ENCODE measurements at places on chromosomes 12 and 14.

DNA sequence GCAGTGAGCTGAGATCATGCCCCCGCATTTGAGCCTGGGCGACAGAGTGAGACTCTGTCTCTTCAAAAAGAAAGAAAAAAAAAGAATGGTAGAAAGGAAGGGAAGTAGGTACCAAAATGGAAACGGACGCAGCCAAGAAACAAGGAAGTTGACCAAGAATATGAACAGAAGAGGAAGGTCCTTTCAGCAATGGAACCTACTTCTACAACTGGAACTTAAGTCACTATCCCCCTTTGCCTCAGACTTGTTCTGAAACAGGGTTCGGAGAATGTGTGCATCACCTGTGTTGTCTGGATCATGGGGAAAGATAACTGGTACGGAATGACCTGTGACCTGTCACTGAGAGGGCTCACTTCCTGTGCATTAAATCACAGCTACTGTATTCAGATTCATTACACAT is 43.9 kb upstream of the RNASE1 start:
- no peak for DNase-seq

DNA sequence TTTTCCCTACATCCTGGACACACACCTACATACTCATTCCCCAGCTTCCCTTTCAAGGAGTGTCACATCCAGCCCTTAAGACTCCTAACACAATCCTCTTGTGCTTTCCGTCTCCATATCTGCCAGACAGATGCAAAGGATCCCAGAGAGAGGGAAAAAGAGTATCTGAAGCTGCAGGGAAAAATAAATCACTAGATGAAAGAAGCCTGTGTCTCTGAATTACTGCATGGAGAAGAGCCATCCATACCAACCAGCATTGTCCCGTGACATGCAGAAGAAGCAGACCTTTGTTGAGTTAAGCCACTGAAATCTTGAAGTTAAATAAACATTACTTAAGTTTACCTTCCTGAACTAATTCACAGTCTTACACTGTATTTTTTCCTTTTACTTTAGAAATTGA is 54.6 kb downstream of the GTF2A1 start:
- no peak for DNase-seq

DNA sequence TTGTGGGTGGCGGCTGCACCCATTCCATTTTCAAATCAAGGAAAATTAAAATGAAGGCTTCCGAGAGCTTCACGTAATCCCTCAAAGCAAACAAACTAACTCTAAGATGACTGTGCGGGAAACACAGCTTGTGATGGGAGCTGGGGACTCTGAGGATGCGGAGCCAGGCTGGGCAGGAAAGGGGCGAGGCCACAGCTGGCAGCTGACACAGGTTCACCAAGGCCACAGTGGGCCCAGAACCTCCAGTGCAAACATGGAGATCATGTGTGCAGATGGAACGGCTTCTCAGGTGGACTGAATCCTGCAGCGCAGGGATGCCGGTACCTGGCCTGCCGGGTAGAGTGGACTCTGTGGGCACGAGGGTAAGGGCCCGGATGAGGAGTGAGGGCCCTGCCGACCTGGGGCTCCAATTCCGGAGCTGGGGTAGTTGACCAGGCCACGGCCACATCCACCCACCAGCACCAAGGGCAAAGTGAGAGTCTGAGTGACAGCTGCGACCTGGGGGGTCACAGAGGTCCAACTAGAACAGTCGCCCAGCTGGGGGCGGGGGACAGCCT is 19.2 kb upstream of the BTBD6 start:
- DNase-seq: no peak

GRCh38 chr12:95943330-95943842 is at the start of gene AMDHD1:
Gene AMDHD1 (plus strand): TSS chr12:95943331. CDS start chr12:95943399, 68 bp downstream.
- DNase-seq: peak; percentile 63

DNA sequence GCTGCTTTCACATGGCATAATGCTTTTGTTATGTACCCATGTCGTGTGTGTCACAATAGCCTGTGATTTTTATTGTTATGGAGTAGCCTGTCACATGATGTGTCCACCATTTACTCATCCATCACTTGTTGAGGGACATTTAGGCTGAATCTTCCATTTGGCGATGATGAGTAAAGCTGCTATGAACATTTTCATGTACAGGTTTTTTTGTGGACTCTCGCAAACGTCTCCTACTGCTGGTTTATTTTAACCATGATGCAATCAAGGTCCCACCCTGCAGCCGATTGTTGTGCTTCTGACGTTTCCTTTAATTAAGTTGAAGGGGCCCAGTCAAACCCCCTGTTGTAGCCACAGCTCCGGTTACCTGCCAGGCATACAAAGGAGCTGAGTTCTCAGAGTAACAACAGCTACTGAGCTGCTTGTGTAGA is 63.2 kb downstream of the ZNF664 start:
- DNase-seq: no peak

DNA sequence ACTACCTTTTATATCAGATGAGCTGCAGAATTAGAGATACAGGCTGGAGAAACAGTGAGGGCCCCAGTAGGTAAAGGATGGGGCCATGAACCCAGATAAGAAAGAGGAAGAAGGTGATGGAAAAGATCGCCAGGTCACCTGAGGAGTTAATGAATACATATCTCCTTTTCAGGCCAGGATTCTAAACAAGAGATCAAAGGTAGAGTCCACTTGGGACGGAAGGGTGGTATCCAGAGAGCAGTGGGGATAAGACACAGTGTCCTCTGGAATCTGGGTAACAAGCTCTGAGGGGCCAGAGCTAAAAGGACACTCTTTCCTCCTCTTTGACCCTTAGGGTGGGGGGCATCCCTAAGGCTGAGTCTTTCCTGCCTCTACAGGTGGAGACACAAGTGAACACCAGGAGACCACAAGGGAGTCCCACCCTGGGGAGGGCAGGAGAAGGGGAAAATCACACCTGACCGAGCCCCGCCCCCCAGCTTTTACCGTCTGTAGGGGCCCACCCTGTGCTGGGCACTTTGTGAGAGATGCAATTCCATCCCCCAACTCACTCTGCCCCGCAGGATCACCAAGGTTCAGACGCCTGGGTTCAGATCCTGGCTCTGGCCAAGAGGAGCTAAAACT is 27.3 kb downstream of the SERPINA1 start:
- no peak for DNase-seq

DNA sequence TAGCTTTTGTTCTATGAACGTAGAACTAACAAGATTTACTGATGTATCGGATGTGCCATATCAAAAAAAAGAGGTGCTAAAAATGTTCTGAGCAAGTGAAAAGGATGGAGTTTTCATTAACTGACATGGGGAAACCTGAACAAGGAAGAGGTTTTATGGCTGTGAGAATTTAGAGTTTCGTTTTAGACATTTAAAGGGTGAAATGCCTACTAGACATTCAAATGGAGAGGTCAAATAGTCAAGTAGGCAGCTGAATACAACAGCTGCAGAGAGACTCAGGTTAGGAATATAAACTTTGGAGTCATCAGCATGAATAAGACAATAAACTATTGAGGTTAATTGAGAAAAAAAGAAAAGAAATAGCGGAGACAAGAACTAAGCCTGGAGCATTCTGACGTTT is 364.9 kb upstream of the GARIN6 start:
- DNase-seq: no peak

GRCh38 chr12:39905152-39905551 is 200.7 kb downstream of the SLC2A13 start:
- DNase-seq: no peak

DNA sequence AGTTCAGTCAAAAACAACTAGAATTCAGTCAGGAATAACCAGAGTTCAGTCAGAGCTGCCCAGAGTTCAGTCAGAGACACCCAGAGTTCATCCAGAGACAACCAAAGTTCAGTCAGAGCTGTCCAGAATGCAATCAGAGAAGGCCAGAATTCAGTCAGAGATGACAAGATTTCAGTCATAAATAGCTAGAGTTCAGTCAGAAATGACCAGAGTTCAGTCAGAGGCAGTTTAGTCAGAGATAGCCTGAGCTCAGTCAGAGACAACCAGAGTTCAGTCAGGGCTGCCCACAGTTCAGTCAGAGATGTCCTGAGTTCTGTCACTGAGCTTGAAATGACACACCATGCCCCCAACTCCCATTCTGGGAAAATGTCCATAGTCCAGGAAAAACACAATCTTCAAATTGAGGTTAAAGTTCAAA is 1102.8 kb downstream of the BCL11B start:
- no peak for DNase-seq

DNA sequence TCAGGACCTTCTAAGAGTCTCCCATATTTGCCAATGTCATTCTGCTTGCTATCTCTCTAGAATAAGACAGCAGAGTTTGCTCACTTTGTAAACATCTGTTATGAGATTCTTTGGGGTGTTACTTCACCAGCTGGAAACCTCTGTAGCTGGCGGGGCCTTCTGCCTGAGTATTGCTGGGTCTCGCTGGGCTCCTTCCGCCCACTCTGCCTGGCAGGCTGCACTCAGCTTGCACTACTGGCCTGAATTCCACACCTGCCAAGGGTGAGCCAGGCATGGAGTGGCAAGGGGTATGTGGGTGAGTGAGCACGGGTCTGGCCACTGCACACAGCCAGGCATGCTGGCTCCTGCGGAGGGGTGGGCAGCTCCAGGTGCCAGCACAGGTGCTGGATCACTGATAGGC is 267.3 kb upstream of the PDE3A start:
- no peak for DNase-seq

DNA sequence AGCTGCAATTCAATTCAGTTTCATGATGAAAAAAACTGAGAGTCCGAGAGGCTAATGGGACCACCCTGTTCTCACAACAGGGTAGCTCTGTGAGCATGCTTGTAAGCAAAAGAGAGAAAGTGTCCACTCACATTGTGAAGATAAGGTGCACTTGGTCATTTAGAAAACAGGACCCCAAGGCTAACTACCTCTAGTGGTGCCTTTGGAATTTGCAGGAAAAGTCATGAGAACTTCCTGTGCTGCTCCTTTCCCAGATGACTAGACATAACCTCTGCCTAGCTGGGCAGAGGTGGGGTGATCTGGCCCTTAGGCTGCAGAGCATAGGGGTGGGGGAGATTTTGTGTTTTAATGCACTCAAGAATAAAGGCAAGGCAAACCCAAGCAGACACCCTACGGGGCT is 118.9 kb downstream of the STAB2 start:
- DNase-seq: no peak

- DNase-seq: no peak
Observed at GRCh38 chr14:71597955-71598660, 334.1 kb upstream of the RGS6 start.

DNA sequence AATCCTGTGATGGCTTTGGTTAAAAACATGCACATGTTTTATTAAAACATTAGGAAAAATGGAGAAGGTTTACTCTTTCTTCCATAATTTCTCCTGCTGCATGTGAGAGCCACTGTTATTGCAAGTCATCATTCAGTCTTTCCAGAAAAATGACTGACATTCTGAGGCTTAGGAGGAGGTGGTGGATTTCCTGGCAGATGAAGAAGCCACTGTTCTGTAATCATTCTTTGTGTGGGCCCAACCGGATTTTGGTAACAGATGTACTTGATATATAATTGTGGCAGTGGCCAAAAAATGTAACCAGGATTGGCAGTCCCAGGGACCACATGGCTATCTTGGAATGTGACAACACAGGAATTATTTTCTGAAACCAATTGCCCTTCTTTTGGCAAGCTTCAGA is 120.2 kb downstream of the DAAM1 start:
- DNase-seq: no peak

DNA sequence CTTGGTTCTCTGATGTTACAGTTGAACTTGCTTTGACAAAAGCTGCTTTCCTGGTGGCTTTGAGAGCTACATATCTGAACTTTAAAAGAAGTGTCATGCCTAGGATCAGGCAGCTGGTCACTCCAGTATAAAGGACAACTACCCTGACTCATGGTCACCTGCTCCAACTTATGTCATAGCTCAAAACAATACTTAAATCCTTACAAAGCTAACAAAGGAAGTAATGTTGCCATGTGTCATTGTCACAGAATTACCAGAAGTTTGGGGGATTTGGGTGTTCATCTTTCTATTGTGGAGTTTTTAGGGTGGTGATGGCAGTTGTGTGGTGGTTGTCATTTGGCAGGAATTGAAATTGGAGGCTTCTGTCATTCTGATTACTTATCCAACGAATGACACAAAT is 1.8 kb upstream of the TCP11L2 start:
- DNase-seq: no peak

DNA sequence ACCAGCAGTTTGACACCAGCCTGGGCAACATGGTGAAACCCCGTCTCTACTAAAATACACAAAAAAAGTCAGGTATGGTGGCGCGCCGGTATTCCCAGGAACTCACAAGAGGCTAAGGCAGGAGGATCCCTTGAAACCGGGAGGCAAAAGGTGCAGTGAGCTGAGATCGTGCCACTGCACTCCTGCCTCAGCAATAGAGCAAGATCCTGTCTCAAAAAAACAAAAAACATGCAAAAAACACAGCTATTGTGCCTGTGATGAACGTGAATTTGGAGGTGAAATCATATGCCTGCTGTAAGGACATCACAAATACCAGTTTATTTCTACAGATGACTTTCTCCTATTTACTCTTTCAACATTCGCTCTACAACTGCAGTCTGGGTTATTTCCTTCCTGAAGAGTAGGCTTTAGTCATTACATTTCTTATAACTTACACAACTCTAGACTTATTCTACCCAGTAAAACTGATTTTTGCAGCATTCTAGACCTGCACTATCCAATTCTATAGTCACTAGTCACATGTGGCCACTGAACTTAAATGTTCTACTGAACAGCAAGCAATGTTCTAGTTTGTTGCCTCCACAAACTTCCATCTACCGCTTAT is 48.3 kb downstream of the HNRNPC start:
- DNase-seq: no peak

DNA sequence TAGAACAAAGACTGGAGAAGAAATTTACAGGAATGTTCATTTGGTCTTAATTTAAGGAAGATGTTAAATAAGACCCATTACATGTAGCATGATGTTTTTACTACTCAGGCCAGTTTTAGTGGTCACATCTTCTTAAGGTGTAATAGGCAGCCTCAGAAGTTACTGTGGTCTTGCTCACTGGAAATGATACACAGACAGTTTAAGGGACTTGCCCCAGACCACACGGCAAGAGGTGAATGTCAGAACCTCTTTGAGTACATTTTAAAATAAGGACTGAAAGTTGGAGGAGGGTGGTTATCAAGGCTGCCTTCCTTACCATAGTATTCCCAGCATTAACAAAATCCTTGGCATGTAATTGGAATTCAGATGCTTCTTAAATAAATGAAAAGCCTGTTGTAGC is 37.9 kb downstream of the LRRK2 start:
- DNase-seq: no peak

GRCh38 chr14:104144911-104145825 is 6.8 kb downstream of the KIF26A start:
- no peak for DNase-seq

DNA sequence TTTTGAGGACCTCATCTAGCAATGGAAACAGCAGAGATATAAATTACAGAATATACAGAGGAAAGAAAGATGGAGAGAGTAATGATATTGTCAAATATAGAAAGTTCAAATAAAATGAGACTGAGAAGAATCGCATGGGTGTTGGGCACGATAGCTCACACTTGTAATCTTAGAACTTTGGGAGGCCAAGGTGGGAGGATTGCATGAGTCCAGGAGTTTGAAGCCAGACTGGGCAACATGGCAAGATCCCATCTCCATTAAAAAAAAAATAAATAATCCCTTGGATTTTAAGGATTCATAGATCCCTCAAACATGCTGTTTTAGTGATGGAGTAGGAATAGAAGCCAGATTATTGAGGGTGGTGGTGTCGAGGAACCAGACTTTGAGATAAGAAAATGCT is 1.9 kb downstream of the PYROXD1 start:
- no peak for DNase-seq

- DNase-seq: no peak
Observed at GRCh38 chr12:55906056-55906455, 21.6 kb downstream of the PYM1 start.

- peak; percentile 59 for DNase-seq
Observed at GRCh38 chr12:120468821-120469449, 613 bp downstream of the SRSF9 start.

Measured in stimulated activated CD4-positive, alpha-beta T cell treated with anti-CD3 and anti-CD28 coated beads, Interleukin-4, amount 100 ng/mL, for 1 hour (primary cell).